ENCODE measurements at places on chromosomes 2 and 18.

GRCh38 chr2:136029149-136029548 lies 43.7 kb upstream of the DARS1 start:
- DNase-seq, result no peak

- no peak for DNase-seq
Measured at GRCh38 chr2:236262238-236262637, 2.0 kb downstream of the ASB18 start.

DNA sequence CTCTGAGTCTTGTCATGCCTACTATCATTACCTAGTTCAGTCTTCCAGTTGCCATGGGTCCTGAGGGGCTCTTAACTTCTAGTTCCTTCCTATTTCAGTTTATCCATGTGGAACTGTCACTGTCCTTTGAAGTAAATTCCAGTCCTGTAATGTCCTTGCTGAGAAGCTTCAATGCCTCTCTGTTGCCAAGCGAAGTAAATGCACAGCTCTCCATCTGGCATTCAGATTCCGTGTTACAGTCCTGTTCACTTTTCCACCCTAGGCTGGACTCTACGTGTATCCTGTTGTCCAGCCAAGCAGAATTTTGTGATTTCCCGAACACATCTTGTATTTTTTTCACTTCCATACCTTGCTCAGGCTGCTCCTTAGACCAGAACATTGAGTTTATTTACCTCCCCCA lies 245.3 kb downstream of the BABAM2 start:
- DNase-seq, result no peak

- DNase-seq, result no peak
Measured at GRCh38 chr18:56402872-56403516, 235.4 kb downstream of the TXNL1 start.

GRCh38 chr2:230324503-230324902 lies 2.5 kb upstream of the SP140L start:
- DNase-seq, result no peak

- no peak for DNase-seq
Measured at GRCh38 chr2:234823877-234824376, 127.9 kb upstream of the SH3BP4 start.

DNA sequence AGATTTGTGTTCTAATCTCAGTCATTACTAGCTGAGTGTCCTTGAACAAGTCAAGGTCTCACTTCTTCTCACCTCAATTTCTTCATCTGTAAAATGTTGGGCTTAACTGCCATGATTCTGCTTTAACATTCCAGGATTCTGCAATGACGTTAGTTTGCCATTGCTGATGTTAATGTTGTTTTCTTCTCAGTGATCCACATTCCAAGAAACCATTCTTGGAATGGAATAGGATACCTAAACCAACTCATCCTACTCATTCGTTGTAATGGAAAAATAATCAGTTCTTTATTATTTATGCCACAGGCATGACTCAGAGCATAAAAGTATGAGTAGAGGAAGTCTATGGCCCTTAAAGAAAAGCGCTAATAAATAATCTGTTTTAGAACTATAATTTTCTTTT lies 140.2 kb upstream of the ETAA1 start:
- no peak for DNase-seq

DNA sequence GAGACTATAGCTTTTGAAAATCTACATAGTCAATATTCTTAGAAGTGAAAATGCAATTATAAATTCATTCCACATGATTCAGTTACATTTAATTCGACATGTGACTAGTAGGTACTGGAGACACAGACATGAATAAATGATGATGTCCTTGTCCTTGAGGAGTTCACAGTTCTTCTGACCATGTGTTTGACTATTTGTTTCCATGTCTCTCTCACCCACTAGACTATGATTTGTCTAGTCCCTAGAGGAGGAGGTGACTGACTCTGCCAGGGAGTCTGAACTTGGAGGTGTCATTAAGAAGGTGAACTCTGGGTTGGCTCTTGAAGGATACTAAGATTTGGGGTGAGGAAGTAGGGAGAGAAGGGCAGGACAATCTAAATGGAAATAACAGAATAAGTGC lies 20.7 kb upstream of the UGP2 start:
- no peak for DNase-seq

GRCh38 chr2:55148269-55148668 lies 83.8 kb downstream of the CLHC1 start:
- DNase-seq, result no peak

GRCh38 chr2:224893848-224894247 lies 148.4 kb downstream of the DOCK10 start:
- no peak for DNase-seq

DNA sequence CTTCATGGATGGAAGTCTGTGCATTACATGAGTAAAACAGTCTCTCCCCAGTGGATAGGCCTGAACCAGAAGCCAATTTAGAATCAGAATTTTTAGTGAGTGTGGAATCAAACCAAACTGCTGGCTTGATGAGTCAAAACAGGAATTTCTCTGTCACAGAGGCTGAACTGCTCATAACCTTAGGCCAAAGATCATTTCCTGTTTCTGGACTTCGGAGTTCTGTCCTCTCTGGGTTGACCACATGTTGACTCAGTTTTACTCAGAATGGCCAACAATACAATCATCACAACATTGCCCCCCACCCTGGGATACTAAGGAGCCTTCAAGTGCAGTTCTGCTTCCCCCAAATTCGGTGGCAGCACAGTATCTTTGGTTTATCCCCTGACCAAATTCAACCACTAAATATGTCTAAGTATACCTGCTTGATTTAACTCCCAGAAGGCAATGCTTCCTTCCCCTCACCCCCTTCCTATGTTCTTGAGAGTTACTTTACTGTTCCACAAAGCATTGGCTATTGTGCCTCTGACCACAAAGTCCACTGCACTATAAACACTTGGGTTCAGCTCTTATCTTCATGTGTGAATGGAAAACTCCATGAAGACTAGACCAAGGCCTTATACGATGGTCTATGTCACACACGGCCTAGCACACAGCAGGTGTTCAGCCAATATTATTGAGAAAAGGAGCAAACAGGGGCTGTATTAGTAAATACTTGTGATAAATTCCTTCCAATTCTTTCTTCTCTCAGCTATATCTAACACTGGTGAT lies 67.8 kb downstream of the NXPH2 start:
- DNase-seq, result no peak

GRCh38 chr2:201779901-201780673 lies 646 bp downstream of the ALS2 start:
- DNase-seq, result no peak

DNA sequence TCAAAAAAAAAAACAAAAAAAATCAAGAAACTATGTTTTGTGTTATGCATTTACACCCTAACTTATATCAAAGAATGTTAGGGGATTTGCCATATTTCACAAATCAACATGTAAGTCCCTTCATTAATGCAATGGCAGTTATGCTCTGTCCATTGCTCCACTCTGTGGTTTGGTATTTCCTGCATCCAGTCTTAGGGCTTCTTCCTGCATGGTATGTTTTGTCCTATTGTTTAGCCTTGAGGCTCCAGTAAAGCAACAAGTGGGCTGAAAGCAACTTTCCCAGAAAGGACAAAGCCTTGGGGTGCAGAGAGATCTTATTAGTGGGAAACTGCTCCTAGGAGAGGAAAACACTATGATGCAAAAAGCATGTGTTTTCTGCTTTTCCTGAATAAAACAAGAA lies 474.1 kb downstream of the IRS1 start:
- DNase-seq, result no peak

- no peak for DNase-seq
Measured at GRCh38 chr2:158714420-158714819, 80.7 kb upstream of the DAPL1 start.

DNA sequence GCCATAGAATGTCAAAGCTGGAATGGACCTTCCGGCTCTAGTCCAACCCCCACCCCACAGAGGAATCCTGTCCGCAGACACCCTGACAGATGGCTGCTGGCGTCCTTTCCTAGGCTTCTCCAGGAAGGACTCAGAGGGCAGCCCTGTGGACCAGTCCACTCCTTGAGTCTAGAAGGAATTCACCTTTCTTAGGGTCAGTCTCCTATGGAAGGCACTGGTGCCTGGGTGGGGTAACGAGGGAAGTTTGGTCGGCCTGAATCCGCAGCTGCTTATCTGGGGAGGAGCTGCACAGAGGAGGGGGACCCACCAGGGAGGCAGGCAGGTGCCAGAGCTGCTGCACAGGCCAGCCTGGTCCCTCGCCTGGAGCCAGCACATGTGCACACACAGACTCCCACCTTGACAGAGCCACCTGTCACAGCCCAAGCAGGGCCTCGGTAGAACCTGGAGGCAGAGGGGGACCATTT lies 2.5 kb downstream of the DNMT3A start:
- no peak for DNase-seq

- DNase-seq, result no peak
Measured at GRCh38 chr2:53058526-53058925, 709.1 kb upstream of the CHAC2 start.

GRCh38 chr18:35512761-35513160 lies 15.0 kb upstream of the INO80C start:
- no peak for DNase-seq

GRCh38 chr2:80496775-80497174 lies 192.2 kb upstream of the LRRTM1 start:
- no peak for DNase-seq

DNA sequence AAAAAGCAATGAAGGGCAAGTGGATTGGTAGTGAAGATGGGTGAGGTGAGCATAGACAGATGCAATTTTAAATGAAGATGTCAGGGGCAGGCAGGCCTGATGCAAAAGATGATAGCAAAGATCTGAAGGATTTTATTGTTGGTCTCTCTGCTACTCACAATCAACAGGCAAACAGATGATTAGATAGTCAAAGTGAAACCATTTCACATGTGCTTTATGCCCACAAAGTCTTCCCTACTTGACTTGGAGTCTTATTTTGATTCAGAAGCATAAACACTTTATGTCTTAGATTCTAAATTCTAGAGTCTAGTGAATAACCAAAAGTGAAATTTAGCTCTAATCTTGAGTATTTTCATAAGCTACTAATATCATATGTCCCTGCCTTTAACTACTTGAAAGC lies 153.8 kb upstream of the HNRNPA3 start:
- no peak for DNase-seq

DNA sequence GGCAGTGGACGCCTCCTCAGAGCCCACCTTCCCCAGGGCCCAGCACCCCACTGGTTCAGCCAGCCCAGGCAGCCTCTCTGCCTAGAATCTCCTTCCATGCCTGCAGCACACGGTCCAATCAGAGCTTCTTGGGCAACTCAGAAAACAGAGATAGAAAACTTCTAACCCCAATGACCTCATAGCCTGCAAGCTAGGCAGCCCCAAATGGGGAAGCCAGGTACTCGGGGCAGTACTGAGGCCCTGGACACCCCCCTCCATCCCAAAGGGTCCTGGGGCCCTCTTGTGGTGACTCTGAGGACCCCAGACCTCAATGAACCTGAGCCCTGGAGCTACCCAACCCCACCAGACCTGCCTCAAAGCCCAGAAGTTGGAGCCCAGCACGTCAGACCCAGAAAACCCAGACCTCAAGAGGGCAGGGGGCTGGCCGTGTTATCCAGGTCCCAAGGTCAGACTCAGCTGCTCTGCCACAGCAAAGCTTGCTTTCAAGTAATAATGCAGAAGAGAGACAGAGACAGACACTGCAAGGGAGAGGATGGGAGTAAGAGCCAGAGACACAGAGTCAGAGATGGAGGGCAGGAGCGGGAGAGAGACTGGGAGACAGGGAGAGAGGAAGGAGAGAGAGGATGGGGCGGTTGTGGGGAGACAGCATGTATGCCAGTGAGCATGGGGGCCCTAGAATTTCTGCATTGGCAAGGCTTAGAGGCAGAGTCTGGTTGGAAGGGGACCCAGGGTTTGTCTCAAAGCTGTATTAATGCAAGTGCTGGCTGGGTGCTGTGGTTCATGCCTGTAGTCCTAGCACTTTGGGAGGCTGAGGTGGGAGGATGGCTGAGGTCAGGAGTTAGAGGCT lies 28.2 kb downstream of the SERTAD2 start:
- DNase-seq, result no peak

GRCh38 chr2:113965228-113965627 lies 75.3 kb downstream of the ACTR3 start:
- no peak for DNase-seq

DNA sequence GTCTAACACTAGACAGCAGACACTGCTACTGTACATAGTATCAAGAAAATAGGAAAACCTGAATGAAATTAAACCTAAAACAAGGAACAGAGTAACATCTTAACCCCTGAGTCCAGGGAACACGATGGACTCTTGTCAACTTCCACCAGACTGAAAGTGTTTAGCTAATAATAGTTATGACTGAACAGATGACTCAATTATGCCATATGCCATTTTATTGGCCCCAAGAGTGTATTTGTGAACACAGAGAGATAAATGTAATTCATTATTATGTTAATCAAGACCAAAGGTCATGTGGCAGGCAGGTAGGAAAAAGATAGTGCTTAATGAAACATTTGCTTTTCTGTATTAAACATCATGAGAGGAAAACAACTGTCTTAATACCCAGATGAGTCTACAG lies 58.0 kb downstream of the NYAP2 start:
- no peak for DNase-seq

DNA sequence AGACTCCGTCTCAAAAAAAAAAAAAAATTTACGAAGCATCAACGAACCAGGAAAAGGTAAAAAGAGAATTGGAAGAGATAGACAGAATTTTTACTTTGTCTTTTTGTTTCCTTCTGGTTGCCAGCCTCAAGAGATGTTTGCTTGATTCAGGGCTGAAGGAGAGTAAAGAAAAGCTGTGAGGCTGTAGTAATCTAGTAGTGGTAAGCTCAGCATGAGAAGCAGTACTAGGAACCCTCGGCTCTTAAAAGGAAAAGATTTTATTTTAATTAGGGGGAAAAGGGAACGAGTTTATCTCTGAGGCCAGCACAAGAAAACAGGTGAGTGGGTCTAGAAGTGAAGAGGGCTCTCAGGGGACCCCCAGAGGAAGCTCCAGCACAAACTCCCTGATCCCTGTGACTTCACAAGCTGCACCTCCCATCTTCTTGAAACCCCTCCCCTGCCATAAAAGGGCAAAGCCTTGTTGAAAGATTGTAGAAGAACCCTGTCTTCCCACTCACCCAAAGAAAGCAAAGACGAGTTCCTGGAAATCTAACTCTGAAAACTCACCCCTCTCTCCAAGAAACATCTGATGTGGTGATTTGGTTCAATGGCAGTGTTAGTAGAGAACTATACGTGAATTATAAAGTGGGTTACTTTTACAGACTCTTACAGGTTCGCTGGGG lies 8.6 kb downstream of the RBMS1 start:
- DNase-seq, result no peak

- DNase-seq, result no peak
Measured at GRCh38 chr18:61995618-61996017, 102.8 kb upstream of the RNF152 start.

DNA sequence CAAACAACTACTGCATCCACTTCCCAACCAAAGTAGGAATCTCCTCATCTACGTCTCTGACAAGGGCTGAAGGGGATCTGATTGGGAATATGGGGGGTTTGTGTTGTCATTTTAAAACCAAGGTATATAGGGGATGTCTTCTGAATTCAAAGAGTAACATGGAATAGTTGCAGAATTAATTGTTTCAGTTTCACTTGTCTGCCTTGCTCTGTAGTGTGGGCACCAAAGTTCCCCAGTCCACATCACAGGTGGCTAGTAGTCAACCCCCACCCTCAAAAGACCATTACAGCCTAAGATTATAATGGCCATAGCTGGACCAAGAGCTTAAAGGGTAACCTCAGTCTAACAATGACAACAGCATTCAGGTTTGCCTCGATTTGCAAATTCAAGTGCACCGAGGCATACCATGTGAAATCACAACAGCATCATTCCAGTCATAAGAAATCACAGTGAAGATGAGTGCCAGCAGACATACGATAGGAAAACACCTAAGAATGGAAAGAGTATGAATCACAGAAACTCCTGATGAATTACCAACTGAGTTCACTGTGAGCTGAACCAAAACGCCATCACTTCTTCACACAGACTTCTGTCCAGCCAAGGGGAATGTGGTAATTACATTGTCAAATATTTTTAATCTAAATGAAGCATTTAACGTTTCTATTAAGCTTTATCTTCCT lies 52.4 kb downstream of the MYO5B start:
- no peak for DNase-seq

- no peak for DNase-seq
Measured at GRCh38 chr2:112772322-112772721, 7.9 kb upstream of the CKAP2L start.

Data from stimulated activated CD8-positive, alpha-beta memory T cell treated with anti-CD3 and anti-CD28 coated beads, Interleukin-15, amount 100 ng/mL, for 4 hours (primary cell).